ENCODE measurements at places on chromosomes 6 and 20.

- DNase-seq: no peak
Observed at GRCh38 chr20:43955062-43955749, 40.6 kb downstream of the TOX2 start.

- DNase-seq: no peak
Observed at GRCh38 chr20:39643292-39643691, 681.1 kb downstream of the DHX35 start.

- no peak for DNase-seq
Observed at GRCh38 chr6:88290411-88290810, 124.3 kb upstream of the CNR1 start.

DNA sequence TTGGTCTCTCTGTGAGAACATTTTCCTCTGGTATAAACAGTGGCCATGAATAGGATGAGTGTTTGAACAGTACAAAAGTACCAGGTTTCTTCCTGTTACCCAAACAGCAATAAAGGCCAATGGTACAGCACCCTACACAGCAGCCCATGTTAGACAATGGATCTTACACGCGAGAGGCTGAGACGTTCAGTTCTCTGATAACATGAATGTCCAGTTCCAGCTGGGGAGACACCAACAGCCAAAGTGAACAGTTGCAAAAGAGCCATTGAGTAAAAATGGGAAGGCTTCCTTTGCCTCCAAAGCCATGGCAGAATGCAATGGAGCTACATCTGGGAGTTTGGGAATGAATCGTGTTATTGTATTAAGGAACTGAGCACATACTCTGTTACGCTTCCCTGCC is 246.8 kb upstream of the SGK1 start:
- DNase-seq: no peak

GRCh38 chr6:111918825-111919224 is 45.6 kb upstream of the FYN start:
- no peak for DNase-seq

DNA sequence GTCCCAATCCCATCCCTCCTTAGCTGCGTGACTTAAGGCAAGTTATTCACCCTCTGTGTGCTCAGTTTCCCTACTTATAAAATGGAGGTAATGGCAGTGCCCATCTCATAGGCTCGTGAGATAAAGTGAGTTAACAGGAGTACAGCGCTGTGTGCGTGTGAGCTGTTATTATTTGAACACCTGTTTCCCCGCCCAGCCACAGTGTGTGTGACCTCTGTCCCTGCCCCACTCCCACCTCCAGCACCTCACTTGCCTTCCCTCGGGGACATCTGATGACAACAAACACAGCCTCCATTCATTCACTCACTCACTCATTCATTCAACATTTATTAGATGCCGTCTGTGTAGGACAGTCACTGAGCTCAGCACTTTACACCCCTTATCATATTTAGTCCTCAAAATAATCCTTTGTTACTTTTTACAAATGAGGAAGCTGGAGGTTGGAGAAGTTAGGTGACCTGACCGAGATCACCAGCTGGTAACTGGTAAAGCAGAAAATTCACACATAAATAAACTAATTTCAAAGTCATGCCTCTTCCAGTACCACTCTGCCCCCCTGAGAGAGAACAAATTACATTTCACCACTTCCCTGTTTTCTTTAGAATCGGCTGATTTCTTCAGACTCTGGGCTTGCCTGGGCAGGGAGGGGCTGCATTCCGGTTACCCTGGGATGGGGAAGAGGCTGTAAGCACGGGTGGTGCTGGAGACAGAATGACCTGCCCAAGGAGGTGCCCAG is 58.6 kb downstream of the CPNE5 start:
- no peak for DNase-seq

GRCh38 chr20:9068841-9069663 is at the start of gene PLCB4:
Gene PLCB4 (plus strand): TSS chr20:9069087. CDS start chr20:9307815, 238,728 bp downstream.
- no peak for DNase-seq

DNA sequence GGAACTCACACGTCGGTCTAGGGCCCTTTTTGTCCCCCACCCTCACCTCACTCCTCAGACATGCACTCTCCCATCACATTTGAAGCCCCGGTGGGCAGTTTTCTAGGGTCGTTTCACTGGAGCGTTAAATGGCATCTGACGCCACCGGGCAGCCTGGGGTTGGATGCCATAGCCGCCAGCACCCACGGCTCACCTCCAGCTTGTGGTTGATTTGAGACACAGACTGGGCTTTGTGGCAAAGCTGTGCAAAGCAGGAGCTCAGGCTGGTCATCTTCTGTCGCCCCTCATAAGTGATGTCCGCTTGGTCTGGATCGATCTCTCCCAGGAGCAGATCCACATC is 530 bp downstream of the GOPC start:
- no peak for DNase-seq

DNA sequence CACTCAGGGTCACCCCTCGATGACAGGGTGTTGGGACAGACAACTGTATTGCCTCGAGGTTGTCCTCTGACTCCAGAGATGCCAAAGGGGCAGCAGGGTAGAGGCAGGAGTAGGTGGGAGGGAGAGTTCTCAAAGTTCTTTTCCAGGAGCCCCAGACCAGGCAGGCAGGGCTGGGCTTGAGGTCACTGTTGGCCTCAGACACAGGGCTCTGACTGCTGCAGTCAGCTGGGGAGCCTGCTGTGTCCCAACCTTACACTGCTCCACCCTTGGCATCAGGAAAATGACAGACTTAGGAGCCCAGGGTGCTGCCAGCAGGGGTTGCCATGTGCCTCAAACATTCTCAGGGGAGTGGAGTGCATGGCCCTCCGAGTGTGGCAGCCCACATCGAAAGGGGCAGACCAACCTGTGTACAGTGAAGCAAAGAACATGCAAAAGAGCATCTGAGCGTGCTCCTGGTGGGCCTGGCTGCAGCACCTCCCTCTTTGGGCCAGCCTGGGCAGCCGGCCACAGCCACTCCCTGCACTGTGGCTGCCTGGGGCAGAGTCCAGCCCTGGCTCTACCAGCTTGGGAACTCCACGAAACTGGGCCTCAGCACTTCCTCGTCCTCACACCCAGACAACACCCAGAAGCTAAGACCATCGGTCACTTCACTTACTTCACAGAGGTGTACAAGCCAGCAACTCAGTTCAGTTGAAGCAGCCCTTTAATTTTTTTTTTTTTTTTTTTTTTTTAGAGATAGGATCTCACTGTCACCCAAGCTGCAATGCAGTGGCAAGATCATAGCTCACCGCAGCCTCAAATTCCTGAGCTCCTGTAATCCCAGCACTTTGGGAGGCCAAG is 24.0 kb downstream of the C6orf132 start:
- DNase-seq: no peak

DNA sequence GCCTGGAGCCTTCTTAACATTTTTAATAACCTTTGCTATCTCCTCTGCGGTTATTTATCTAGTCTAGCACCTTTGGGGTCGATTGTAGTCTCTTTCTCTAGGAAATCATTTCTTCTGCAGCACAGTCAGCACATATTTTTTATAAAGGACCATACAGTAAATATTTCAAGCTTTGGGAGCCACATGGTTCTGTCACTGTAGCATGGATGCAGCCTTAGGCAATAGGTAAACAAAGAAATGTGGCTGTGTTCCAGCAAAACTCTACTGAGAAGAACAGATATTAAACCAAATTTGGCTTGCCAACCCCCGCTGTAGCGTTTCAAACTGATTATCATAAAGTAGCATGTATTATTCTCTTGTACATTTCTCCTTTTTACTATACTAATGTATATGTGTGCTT is 95.7 kb downstream of the SLC23A2 start:
- DNase-seq: no peak

DNA sequence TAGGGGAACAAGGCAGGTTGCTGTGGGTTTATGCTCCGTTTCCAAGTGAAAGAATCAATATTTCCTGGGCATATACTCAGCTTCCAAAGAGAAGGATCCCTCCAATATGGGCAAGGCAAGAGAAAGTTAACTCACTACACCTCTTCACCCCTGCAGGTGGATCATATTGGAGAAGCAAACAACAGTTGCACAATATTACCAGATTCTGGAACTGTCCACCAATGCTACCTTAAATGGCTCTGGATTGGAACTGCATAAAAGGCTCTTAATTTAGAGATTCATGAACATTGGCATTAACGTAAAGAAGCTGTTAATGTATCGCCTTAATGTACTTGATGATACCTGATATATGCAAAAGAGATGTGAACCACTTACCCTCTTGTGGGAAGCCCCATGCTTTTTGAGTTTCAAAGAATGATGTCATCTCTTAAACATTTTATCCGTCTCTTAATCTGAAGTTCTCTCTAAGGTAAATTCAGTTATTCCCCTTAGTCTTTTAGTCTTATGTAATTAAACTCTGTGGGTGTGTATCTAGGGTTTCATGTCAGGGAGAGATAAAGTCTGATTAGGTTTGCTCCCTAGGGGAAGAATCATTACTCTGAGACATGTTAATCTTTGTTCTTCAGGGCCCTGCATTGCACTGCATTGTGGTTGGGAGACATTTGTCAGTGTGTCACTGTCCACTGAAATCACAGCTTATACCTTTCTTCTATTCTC is 99.5 kb downstream of the PHACTR1 start:
- no peak for DNase-seq
